ENCODE measurements at places on chromosomes 2 and 18. TPM values are rescaled to one million over a fixed set of nuclear protein-coding genes. Genes with fewer than 3 reads are reported as not detected.

- no peak overlapping the region for H3K4me3 ChIP-seq
- no peaks in the 10 kb centered on the region for H3K27me3 ChIP-seq
- no peak overlapping the region for H3K27ac ChIP-seq
- no peaks in the 10 kb centered on the region for H3K36me3 ChIP-seq
- DNase-seq: no peak
These were observed 59.2 kb downstream of the LRRC30 start for GRCh38 chr18:7290077-7290476.

SATB2 gene
- 12.1 TPM for total RNA-seq

EGR4 gene
- not detected for total RNA-seq

GRCh38 chr18:5980721-5981120, 85.4 kb upstream of the TMEM200C start:
- no peak overlapping the region for H3K4me3 ChIP-seq
- no peak overlapping the region for H3K27ac ChIP-seq
- peaks cover 3% of the 10 kb centered on the region for H3K4me1 ChIP-seq
- H3K27me3 ChIP-seq: no peaks in the 10 kb centered on the region

DNA sequence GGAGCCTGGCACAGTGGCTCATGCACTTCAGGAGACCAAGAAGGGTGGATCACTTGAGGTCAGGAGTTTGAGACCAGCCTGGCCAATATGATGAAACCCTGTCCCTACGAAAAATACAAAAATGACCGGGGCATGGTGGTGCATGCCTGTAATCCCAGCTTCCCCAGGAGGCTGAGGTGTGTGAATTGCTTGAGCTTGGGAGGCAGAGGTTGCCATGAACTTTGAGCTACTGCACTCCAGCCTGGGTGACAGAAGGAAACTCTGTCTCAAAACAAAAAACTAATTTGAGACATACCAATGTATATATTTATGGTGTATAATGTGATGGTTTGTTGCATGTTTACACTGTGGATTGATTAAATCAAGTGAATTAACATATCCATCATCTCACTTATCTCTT, 21.8 kb upstream of the ZNF512 start:
- H3K4me1 ChIP-seq: no peaks in the 10 kb centered on the region
- H3K4me3 ChIP-seq: no peak overlapping the region

ARMC9 gene
- total RNA-seq: 6.5 TPM

DNA sequence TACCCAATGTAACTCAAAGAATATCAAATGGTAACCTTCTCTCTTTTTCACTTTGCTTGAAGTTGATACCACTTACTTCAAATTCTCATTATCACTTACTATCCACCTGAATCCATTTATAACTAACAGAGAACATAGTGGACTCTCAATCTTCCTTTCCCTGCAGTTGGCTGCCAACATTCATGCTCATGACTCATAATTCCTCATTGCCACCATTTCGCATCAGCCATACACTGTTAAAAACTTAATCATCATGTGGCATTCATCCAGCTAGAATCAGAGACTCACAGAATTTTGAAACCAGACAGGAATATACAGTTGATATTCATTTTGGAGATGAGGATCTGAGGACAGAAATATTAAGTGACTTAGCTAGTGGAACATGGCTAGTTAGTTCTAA, 56.8 kb downstream of the SLC4A10 start:
- H3K36me3 ChIP-seq: no peaks in the 10 kb centered on the region
- H3K27me3 ChIP-seq: no peaks in the 10 kb centered on the region
- DNase-seq: no peak
- H3K4me1 ChIP-seq: no peaks in the 10 kb centered on the region
- no peak overlapping the region for H3K4me3 ChIP-seq

TMEM17 gene
- 1.4 TPM for total RNA-seq

DNA sequence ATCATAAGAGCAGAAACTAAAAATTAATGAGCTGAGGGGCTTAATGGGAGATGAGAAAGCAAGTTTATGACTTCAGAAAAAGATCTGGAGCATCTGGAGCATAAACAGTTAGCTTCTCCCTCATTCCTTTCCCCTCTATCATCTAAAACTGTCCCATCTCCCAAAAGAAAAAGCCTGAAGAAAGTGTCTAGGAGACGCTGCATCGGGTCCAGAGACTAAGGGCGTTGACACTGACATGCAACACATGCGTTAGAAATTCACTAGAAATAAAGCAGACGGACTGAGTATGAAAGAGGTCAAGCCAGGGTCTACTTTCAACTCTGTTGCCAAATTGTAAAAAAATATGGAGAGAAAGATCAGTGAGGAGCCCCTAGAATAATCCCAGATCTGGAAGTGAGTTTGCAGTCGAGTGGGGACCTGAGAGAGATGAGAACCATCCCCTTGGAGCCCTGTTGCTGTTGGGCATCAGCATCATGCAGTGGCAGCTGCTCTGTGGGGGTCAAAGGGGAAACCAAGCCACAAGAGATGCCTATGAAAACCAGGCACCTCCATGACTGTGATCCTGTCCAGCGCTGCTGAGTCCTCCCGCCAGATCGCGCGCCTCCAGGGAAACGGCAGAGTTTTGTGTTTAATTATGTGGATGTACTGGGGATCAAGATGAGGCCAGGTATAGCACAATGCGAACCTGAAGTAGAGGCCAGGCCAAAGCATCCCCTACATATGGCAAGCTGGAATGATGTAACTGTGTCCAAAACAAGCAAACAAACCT, 13.9 kb downstream of the ANTXR1 start:
- H3K27me3 ChIP-seq: no peaks in the 10 kb centered on the region
- peaks cover 15% of the 10 kb centered on the region for H3K4me1 ChIP-seq
- DNase-seq: no peak
- H3K4me3 ChIP-seq: no peak overlapping the region
- H3K36me3 ChIP-seq: no peaks in the 10 kb centered on the region

- H3K4me1 ChIP-seq: no peaks in the 10 kb centered on the region
- no peak for DNase-seq
These were observed 220.6 kb upstream of the CCDC68 start for GRCh38 chr18:55179835-55180234.

SP110 gene
- total RNA-seq: 19.0 TPM

SFT2D3 gene
- 12.7 TPM for total RNA-seq

GRCh38 chr2:165891943-165892342, 61.6 kb downstream of the TTC21B start:
- peaks cover 6% of the 10 kb centered on the region for H3K4me1 ChIP-seq
- no peak for DNase-seq
- H3K27ac ChIP-seq: no peak overlapping the region

GRCh38 chr2:204312105-204312504, 233.2 kb upstream of the PARD3B start:
- H3K27ac ChIP-seq: no peak overlapping the region
- no peaks in the 10 kb centered on the region for H3K36me3 ChIP-seq
- no peaks in the 10 kb centered on the region for H3K27me3 ChIP-seq

MEX3C gene
- total RNA-seq: 42.0 TPM

SOWAHC gene
- 56.4 TPM for total RNA-seq

DNA sequence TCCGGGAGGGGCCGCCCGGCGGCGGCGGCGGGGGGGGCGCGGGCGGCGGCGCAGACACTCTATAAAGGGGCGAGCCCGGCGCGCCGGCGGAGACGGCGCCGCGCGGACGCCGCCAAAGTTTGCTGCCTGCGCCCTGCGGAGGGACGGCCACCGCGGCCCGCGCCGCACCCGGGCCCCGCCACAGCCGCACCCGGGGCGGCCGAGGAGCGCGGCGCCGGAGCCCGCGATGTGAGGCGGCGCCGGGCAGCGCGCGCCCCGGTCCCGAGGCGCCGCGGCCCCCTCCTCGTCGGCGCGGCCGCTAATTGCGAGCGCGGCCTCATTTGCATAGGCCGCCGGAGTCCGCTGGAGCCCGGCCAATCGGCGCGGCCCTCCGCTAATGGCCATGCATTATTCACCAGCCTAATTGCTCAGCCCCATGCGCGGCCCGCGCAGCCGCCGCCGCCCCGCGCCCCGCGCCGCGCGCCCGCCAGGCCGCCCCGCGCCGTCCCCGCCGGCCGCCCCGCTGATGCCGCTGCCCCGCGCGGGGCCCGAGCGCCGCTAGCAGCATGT, at the start of gene SALL3:
Gene SALL3, plus strand, starts transcription at position 89 of the 549 bp plus-strand sequence. Its CDS starts 457 bp downstream, at position 546.
- no peaks in the 10 kb centered on the region for H3K36me3 ChIP-seq
- H3K4me1 ChIP-seq: peaks cover 26% of the 10 kb centered on the region
- DNase-seq: no peak
- peaks cover 100% of the 10 kb centered on the region for H3K27me3 ChIP-seq
- H3K4me3 ChIP-seq: peak within 1 kb of the TSS; percentile 31
- H3K27ac ChIP-seq: no peak within 1 kb of the TSS

GRCh38 chr2:134669731-134670669, 48.8 kb downstream of the TMEM163 start:
- no peak overlapping the region for H3K4me3 ChIP-seq
- no peaks in the 10 kb centered on the region for H3K4me1 ChIP-seq
- H3K36me3 ChIP-seq: no peaks in the 10 kb centered on the region
- no peaks in the 10 kb centered on the region for H3K27me3 ChIP-seq
- no peak overlapping the region for H3K27ac ChIP-seq

- H3K27me3 ChIP-seq: no peaks in the 10 kb centered on the region
- H3K36me3 ChIP-seq: no peaks in the 10 kb centered on the region
- no peak for DNase-seq
- H3K4me3 ChIP-seq: no peak overlapping the region
- H3K4me1 ChIP-seq: no peaks in the 10 kb centered on the region
- H3K27ac ChIP-seq: no peak overlapping the region
These were observed 53.1 kb downstream of the PDCL3 start for GRCh38 chr2:100615886-100616285.

LYG1 gene
- total RNA-seq: 0.89 TPM

GRCh38 chr2:36807223-36807886, 110.8 kb downstream of the VIT start:
- no peaks in the 10 kb centered on the region for H3K4me1 ChIP-seq
- no peak overlapping the region for H3K4me3 ChIP-seq
- no peak for DNase-seq
- H3K27me3 ChIP-seq: no peaks in the 10 kb centered on the region

DNA sequence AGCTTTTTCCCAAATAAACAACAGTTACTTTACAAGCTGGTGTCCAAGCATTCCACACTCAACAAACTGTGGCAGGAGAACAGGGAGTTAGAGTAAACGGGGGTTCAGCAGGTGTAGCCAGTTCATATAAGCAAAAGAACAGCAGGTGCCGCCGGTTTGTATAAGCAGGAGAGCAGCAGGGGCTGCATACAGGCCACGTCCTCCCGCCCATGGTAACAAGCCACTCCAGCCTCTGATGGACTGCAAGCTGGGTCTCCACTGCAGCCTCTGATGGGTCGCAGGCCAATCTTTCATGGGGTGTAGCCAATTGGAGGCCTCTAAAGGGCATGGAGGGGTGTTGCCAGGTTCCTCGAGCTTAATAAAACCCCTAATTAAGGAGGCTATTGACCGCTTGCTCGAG, 189.3 kb downstream of the ANKRD30B start:
- no peak overlapping the region for H3K4me3 ChIP-seq
- no peaks in the 10 kb centered on the region for H3K4me1 ChIP-seq
- DNase-seq: no peak
- no peaks in the 10 kb centered on the region for H3K36me3 ChIP-seq
- H3K27ac ChIP-seq: no peak overlapping the region

DNA sequence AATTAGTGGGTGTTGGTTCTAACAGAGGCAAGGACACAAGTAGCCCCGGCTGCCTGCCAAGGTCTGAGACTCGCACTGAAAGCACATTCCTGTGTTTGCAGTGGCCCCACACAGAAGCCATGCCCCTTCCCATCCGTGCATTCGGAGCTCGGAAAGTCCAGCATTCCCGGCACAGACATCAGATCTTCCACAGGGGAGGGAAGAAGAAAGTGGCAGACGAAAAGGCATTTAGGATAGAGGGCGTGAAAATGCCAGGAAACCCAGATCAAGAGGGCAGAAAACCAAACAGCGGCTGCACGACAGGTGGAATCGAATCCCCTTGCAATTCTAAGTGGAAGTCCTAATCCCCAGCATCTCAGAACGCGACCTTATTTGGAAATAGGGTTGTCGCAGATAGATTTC, 105.5 kb upstream of the ASB18 start:
- H3K4me1 ChIP-seq: no peaks in the 10 kb centered on the region
- H3K4me3 ChIP-seq: no peak overlapping the region
- no peaks in the 10 kb centered on the region for H3K36me3 ChIP-seq
- peak; percentile 65 for DNase-seq
- no peak overlapping the region for H3K27ac ChIP-seq

SERPINB11 gene
- total RNA-seq: not detected

- H3K4me1 ChIP-seq: no peaks in the 10 kb centered on the region
- no peaks in the 10 kb centered on the region for H3K27me3 ChIP-seq
- H3K27ac ChIP-seq: no peak overlapping the region
- no peak for DNase-seq
- H3K36me3 ChIP-seq: no peaks in the 10 kb centered on the region
These were observed 30.4 kb upstream of the PROKR1 start for GRCh38 chr2:68612765-68613519.

ASTL gene
- total RNA-seq: not detected

DNA sequence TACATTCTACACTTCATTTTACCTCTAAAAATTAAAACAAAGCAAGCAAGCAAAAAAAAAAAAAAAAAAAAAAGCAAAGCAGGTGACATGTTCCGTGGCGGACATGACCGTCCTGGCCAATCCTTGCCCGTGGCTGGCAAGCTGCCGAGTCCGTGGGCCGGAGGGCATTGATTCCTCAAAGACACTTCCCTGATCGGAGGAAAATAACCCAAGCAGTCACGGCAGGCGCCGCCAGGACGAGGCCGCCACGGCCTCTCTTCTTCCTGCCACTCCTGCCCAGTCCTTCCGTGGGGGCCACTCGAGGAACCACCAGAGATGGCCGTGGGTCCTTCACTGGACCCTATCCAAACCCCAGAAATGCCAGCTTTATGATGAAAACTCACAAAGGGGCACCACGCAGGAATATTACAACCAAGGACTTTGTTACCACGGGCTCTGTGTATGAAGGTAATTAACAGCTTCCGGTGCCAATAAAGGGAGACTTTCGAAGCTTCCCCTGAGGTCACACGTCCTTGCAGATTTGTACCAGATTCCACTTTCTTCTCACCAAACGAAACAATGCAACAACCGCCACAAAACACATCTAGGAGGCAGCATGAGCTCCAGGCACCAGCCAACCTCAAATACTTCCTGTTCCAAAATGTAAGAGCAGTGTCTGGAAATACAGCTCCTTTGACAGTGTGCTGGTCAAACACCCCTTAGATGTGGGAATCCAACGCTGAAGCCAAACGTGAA, 170.3 kb downstream of the HDAC4 start:
- peak overlapping the region; percentile 38 for H3K27ac ChIP-seq
- peak; percentile 79 for DNase-seq
- H3K4me1 ChIP-seq: peaks cover 42% of the 10 kb centered on the region
- no peaks in the 10 kb centered on the region for H3K27me3 ChIP-seq
- no peaks in the 10 kb centered on the region for H3K36me3 ChIP-seq

- no peak for DNase-seq
- H3K27ac ChIP-seq: no peak overlapping the region
- H3K4me3 ChIP-seq: no peak overlapping the region
- no peaks in the 10 kb centered on the region for H3K36me3 ChIP-seq
- no peaks in the 10 kb centered on the region for H3K4me1 ChIP-seq
These were observed 104.6 kb upstream of the EPHA4 start for GRCh38 chr2:221676566-221677172.

ANKRD62 gene
- not detected for total RNA-seq

BMP10 gene
- not detected for total RNA-seq

DNA sequence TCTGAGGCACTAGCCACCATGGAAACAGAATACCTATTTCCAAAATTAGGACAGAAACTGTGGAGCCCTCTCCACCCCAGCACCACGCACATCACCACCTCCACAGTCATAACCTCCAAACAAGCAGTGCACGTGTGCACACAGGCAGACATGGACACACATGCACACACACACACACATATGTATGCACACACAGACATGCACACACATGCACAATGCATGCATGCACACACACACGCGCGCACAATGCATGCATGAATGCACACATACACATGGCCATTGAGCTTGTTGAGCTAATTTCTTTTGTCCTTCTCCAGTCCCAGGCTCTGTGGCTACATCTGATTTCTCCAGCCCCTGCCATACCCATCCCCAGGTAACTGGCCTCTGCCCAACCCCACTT, 161.6 kb upstream of the EPB41L3 start:
- H3K36me3 ChIP-seq: no peaks in the 10 kb centered on the region
- no peaks in the 10 kb centered on the region for H3K27me3 ChIP-seq
- no peak overlapping the region for H3K27ac ChIP-seq
- H3K4me3 ChIP-seq: no peak overlapping the region
- H3K4me1 ChIP-seq: no peaks in the 10 kb centered on the region
- no peak for DNase-seq

Measured in suprapubic skin (tissue), 4 donors.